CD4-positive, CD25-positive, alpha-beta regulatory T cell (primary cell): ENCODE measurements at places on chromosomes 12 and 14. TPM values are rescaled to one million over a fixed set of nuclear protein-coding genes. Genes with fewer than 3 reads are reported as not detected.

ZFYVE21 gene
- 13.7 TPM for total RNA-seq

NTN4 gene
- not detected for total RNA-seq

BEGAIN gene
- 1.3 TPM for total RNA-seq

RILPL1 gene
- total RNA-seq: 6.6 TPM

KRT2 gene
- total RNA-seq: 0.42 TPM

DIO3 gene
- not detected for total RNA-seq

PRICKLE1 gene
- 2.2 TPM for total RNA-seq

HSPA2 gene
- total RNA-seq: 2.6 TPM

IFNG-AS1 gene
- total RNA-seq: 9.3 TPM

- no peak for DNase-seq
Observed at GRCh38 chr14:32134448-32135097, 57.5 kb downstream of the ARHGAP5 start.

DNA sequence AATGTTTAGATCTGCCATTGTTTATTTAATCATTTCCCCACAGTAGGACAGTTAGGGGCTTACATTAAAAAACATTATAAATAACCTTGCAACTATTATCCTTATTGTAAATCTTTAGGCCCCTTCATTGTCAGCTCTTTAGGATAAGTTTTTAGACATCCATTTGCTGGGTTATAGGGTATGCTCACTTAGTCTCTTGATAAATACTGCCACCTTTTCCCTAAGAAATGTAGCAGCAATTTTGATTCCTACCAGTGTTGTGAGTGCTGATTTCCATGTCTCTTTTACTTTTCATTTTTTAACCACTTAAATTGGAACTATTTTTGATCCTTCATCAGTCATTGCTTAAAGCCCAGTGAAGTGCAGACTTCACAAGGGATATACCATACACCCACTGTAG lies 94.4 kb downstream of the AVPR1A start:
- DNase-seq: no peak

DNA sequence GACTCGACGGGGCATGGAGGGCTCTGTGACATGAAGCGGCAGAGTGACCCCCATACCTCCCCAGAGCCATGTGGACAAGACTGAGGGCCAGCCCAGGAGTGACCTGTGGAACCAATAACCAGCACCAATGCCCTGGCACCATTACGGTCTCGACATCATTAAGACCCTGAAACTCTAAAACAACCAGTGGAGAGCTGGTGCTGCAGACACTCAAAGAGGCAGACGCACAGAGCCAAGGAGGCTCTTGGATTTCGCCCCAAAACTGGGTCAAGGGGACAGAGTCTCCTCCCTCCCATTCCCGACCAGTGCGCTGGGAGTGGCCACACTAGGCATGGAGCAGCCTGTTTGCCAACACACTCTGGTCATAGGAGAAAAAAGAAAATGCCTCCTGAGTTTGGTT lies 41.6 kb upstream of the VASH1 start:
- DNase-seq: no peak

DNA sequence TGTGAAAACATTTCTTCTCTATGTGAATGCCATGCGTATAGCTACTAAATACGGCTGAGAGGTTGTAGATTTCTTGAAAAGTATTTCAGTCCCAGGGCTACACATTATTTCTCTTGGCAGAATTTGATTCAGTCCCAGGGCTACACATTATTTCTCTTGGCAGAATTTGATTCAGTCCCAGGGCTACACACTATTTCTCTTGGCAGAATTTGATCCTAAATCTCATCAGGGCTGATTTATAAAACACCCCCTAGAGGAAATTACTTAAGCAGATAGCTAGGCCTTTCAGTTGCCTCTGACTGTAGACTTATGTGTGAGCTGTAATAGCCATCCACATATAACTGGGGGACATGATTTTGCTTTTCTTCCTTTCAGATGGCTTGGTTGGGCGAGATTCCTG lies 50.4 kb downstream of the AK7 start:
- DNase-seq: no peak

DNA sequence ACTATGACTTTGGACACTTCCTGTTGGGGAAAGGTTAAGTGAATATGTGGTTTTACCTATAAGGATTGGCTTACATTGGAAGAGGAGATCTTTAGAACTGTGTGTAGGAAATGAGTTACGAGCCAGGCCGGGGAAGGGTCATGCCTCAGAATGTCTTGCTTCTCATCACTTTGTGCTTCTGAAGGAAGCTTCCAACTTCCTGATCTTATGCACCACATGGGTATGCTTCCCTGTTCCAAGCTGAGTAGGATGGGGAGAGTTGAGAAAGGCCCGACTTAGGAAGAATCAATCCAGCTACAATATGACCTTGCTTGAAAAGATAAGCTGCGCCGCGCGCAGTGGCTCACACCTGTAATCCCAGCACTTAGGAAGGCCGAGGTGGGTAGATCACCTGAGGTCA lies 59.9 kb downstream of the STXBP6 start:
- no peak for DNase-seq

DNA sequence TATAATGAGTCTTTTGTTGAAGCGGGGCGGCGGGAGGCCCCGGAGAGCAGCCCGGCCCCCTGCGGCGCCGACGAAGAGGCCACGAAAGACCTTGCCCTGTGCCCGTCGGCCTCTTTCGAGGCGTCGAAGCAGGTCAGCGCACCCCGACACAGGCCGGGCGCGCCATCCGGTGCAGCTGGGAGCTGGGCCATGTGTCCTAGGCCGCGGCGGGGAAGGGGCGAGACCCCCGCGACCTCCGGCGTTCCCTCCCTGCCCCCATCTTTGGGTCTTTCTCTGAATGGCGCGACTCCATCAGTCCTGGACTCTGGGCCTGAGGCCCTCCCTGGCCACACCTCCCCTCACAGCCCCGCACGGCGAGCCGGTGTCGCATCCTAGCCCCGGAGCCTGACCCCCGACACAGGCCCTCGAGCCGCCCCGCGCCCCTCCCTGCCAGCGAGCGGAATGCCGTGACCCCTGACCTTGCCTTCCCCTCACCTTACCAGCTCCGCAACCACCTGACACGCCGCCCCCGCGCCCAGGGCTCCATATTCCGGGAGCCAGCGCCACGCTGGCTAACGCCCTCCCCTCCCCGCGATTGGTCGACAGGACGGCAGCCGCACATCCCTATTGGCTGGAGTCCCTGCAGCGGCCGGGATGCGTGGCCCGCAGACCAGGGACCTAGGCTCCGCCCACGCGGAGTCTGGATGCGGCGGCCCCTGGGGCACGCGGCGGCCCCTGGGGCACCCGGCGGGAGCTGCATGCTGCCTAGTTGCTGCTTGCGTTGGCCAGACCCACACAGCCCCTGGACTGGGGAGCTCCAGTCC lies at the start of gene SLC11A2:
TSS of gene SLC11A2 (minus strand) at position 549 of the 803 bp plus-strand sequence. CDS start 15,656 bp downstream, outside the sequence.
- peak; percentile 94 for DNase-seq

DNA sequence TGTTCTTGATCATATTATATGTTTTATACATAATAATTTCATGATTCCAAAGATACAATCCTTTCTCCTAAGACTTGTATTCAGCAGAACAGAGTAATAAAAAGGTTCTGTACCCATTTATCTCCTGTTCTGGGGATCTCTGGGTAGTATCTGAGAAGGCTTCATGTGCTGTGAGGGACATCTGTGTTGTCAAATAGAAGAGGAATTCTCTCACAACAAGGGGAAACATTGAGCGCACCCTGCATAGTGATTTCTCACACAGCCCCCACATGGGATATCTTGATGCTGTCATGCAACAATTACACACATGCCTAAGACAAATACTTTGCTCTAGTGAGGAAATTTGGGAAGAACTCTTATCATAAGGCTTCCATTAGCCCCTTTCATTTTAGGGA lies 101.8 kb upstream of the ATF1 start:
- DNase-seq: no peak

DNA sequence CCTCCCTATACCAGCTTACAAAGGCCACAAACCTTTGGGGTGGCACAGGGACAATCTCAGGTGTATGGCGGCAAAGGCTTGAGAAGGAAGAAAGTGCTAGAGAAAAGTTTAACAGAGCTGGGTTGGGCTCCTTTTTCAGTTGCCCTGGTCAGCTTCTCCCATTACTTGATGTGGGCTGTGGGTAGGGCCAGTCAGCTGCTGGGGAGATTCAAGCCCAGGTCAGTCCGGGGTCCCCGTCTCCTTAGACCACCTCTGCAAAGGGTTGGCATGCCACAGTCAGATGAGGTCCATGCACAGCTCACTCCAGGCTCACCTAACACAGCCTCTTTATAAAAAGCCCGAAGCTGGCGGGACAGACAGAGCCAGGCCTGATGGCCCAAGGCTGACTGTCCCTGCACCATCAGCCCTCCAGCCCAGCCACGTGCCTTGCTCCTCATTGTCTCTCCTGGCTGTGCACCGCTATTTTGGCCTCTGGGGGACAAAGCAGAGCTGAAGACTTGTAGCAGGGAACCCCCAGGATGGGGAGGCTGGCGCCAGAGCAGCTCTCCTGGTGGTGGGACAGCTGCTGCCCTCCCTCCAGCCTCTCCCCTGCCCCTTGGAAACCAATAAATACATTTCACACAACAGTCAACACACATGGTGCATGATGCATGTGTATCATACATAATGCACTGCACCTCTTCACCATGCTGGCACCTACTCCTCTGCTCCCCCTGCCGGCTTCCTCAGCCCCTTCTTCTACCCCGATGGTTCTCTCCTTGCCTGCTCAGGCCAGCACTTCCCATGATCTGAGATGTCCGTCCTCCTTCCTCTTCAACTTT lies 61.7 kb upstream of the DDX11 start:
- DNase-seq: no peak

GRCh38 chr12:31406345-31406744 lies 80.4 kb upstream of the SINHCAF start:
- no peak for DNase-seq

- DNase-seq: no peak
Observed at GRCh38 chr12:47802312-47802711, 17.4 kb downstream of the HDAC7 start.

DNA sequence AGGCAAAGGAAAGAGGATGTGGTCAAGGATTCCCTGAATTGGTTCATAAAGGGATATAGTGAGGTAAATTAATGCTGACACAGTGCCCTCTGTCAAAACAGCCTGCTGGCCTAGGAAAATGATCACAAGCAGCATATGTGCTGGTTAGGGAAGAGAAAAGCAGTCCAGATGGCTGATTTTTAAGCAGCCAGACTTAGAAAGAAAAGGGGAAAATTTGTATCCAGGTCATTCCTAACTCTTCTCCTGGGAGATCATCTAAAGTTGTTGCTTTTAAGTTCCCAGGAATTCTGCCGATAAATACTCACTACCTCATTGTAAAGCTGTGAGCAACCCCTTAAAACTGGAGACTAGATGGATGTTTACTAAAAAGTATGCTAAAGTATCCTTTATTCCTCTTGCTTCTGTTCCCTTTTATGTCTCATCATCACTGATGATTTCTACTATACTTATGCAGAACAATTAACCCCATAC lies 46.4 kb upstream of the CNOT2 start:
- DNase-seq: no peak

DNA sequence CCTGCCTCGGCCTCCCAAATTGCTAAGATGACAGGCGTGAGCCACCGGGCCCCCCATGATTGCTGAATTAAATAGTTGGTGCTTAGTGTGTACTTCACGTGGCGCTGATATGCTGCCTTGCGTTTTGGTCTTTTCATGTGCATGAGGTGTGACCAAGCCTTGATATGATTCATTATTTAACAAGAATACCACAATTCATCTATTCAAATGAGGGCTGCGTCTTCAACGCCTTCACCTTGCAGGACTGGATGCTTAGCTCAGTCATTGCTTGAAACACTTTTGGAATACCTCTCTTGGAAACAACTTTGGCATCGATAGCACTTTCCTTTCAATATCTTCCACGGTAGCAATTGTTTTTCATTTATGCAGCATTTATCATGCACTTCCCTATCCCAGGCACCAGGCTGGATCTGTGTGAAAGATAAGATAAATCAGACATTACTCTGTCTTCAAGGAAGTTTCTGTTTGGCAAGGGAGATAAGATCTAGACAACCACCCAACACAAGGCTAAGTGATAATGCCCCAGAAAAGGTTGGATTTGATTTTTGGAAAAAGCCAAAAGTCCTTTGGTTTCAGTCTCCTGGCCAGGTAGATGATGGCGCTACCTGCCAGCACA lies 1.3 kb upstream of the TEAD4 start:
- DNase-seq: no peak
